Activated CD8-positive, alpha-beta T cell treated with anti-CD3 and anti-CD28 coated beads for 36 hours (primary cell): ENCODE measurements at places on chromosomes 4 and X. TPM values are rescaled to one million over a fixed set of nuclear protein-coding genes. Genes with fewer than 3 reads are reported as not detected.

The TLR3 gene
- total RNA-seq = not detected

The AKAP14 gene
- not detected for total RNA-seq

The RS1 gene
- total RNA-seq = not detected

The SH2D1A gene
- 40.9 TPM for total RNA-seq

The FGB gene
- not detected for total RNA-seq

The SPANXD gene
- not detected for total RNA-seq

The BEX2 gene
- total RNA-seq = 14.6 TPM

The YY2 gene
- total RNA-seq = 2.3 TPM

The XK gene
- total RNA-seq = 0.07 TPM

The NXT2 gene
- total RNA-seq = 10.6 TPM

The SMIM9 gene
- total RNA-seq = not detected

The GPR34 gene
- total RNA-seq = 0.65 TPM

The MSANTD1 gene
- 0.43 TPM for total RNA-seq

The TLL1 gene
- not detected for total RNA-seq

The TSR2 gene
- 31.2 TPM for total RNA-seq

The TEX13D gene
- total RNA-seq = 0.23 TPM

The CYLC1 gene
- not detected for total RNA-seq

The OPRPN gene
- total RNA-seq = not detected

The HERC5 gene
- 10.5 TPM for total RNA-seq

The IL21 gene
- 0.09 TPM for total RNA-seq
